Right forelimb (tissue), 1 donor: ENCODE measurements at places on chromosomes 2 and 18.

DNA sequence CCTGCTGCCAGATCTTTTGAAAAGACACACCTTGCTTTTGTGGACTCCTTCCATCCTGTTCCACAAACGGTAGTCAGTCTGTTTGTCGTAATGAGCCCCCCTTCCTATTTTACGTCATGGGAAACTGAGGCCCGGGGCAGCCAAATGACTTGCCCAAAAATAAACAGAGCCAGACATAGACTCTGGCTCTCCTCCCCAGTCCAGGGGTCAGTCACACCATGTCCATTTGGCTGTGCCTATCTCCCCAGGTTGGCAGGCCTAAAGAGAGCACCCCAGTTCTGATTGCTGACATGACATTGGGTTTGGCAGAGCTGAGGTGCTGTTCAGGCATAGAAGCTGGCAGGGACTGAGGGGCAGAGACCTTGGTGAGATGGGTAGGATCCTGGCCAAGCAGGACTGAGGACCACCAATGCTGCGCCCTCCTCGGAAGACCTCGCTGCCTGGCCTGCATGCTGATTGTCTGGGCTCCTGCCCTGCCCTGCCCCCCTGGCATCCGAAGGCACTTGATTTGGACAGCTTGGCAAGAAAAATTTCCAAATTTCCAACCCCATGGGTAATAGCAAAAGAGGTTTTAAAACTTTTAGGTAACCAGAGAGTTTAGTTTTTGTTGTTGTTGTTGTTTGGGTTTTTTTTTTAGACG lies 335.4 kb downstream of the DYSF start:
- peak; percentile 42 for DNase-seq

DNA sequence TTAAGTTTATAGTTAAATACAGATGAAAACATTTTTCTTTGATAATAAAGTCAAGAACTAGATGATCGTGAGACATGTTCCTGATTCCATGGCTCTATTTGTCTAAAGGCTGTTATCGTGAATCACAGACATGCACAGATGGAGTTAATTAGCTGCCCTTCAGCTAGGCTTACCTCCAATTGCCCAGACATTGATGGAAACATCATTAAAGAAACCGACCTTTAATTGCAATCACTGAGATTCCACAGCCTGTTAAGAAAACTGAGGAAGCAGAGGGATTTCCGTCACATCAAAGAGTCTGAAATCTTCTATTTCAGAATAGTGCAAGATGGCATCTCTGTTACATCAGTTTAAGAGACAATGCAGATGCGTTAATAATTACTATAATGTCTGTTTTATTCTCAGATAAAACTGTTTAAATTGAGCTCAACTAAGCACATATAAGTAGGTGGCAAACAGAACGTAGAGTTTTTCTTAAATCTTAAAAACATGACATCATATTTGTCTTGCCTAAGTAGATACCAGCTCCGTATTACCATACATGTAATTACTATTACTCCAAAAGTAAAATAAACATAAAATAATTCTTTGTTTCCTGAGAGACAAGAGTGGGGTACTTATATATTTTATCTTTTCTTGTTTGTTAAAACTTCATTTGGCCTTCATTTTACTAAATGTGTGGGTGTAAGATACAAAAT lies 23.9 kb upstream of the CRACDL start:
- DNase-seq: no peak

- no peak for DNase-seq
Observed at GRCh38 chr18:26650310-26651268, 102.2 kb upstream of the KCTD1 start.

DNA sequence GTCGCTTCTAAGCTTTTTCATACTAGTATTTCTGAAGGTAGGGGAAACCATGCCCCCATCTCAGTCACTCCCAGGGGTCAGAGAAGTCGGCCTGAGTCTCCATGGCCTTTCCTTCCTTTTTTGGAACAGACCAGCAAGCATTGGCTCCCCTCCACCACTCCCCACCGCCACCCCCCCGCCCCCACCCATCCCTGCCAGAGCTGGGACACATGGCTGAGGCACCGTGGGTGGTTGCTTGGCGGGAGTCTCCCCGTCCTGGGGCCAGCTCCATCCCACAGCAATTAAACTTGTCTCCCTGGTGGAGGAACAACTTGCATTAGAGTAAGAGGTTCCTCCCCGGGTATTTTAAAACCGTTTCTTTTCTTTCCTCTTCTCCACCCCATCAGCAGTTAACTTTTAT lies 100.8 kb upstream of the TFPI start:
- DNase-seq: no peak

DNA sequence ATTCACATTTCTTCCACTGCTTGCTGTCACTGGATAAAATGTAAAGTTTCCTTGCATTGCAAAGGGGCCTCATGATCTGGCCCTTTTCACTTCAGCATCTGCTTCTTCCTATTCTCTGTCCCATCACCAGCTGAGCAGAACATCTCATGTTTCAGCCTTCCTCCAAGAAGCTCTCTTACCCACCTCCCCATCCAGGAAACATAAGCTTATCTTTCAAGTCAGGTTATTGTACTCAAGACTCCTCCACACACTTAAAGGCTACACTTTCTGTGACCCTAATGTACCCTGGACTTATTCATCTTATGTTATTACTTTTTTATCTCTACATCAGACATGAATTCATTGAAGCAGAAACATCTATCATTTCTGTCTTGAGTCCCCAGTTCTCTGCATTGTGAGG lies 230.5 kb downstream of the PMAIP1 start:
- no peak for DNase-seq

- DNase-seq: no peak
Observed at GRCh38 chr18:44758861-44759631, 78.4 kb downstream of the SETBP1 start.

GRCh38 chr2:237866101-237866621 lies 6.7 kb downstream of the RAMP1 start:
- DNase-seq: peak; percentile 21

GRCh38 chr18:23563377-23564043 lies 22.8 kb downstream of the NPC1 start:
- no peak for DNase-seq

GRCh38 chr2:145292166-145292565 lies 772.2 kb upstream of the ZEB2 start:
- DNase-seq: no peak

DNA sequence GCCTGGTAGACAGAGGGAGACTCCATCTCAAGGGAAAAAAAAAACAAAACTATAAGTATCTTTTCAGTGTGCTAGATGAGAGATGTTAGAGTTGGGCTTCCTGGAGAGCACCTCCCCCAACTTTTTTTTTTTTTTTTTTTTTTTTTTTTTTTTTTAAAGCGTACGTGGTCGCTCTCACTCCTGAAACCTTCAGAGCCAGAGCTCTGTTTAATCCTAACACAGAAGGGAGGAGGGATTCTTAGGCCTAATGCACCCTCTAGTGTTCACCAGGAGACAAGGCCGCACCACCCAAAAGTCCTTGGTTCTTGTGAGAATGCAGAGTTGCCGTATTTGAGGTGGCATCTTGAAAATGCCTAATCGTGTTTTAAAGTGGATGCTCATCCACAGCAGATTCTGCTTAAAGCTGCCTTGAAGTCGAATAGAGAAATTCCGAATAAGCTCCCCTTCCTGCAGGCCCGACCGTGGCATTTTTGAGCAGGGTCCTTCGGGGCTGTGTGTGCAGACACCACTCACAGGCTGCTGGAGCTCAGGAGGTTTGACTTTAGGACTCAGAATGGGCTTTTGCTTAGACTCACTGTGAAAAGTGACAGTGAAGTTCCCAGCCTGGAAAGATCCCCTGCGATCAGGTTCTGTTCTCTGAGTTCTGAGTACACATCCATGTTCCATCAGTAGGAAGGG lies 252.6 kb downstream of the AGAP1 start:
- DNase-seq: peak; percentile 75

DNA sequence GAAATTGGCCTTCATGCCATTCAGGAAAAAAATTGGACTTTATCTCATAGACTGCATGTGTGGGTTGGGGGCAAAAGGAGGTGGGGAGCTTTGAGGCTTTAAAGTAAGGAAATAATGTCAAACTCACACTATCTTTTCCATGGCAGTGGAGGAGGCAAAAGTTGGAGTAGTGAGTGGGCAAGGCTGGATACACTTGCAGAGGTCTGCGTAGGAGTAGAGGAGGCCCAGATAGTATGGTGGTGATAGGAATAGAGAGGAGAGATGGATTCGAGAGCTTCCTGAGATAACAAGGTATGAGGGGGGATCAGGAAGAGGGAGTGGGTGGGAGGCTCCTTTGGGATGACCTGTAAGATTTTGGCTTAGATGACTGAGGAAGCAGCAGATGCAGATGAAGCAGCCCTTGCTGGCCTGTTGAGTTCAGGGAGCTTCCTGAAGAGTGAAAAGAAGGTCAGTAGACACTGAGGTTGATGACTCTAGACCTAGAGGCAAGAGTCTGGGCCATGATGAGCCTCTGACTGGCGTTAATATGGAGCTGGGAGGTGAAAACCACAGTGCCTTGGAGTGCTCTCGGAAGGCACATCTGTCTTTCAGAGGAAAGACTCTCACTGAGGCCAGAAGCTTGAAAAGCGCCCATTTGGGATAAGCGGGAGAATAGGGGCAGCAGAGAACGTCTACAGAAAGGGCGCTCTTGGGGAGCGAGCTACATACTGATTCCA lies 5.8 kb downstream of the UNC50 start:
- DNase-seq: no peak

DNA sequence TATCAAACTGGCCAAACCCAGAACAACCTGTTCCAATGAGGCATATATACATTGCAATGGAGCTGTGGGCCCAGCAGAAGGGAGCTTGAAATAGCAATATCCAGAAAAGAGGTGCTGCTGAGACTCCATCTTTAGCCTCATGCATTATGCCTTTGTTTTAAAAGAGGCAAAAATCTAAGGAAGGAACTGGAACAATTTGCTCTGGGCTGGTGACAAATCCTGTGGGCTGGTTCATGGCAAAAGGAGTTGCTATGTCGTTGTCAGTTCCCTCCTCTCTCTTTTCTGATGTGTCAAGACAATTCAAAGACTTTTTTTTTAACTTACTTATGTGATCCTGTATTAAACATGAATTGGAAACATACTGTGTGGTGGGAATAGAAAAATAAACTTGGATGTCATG lies 124.2 kb upstream of the FSHR start:
- no peak for DNase-seq

- DNase-seq: no peak
Observed at GRCh38 chr18:63182310-63182772, 137.2 kb downstream of the BCL2 start.

GRCh38 chr2:80529466-80530165 lies 225.1 kb upstream of the LRRTM1 start:
- no peak for DNase-seq

DNA sequence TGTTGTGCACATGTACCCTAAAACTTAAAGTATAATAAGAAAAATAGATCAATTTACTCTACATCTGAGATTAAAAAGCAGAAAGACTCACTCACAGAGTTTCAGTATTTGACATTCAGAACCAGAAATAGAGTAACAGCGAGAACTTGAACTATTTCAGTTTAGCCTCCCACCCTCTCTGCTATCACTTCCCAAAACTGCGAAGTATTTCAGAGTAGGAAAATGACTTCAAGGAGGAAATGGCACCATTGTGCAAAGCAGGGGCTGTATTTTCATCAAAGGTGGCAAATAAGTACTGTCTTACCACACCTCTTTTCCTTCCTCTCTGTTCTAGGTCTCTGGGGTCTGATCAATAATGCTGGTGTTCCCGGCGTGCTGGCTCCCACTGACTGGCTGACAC lies 13.6 kb downstream of the DHRS9 start:
- DNase-seq: no peak

DNA sequence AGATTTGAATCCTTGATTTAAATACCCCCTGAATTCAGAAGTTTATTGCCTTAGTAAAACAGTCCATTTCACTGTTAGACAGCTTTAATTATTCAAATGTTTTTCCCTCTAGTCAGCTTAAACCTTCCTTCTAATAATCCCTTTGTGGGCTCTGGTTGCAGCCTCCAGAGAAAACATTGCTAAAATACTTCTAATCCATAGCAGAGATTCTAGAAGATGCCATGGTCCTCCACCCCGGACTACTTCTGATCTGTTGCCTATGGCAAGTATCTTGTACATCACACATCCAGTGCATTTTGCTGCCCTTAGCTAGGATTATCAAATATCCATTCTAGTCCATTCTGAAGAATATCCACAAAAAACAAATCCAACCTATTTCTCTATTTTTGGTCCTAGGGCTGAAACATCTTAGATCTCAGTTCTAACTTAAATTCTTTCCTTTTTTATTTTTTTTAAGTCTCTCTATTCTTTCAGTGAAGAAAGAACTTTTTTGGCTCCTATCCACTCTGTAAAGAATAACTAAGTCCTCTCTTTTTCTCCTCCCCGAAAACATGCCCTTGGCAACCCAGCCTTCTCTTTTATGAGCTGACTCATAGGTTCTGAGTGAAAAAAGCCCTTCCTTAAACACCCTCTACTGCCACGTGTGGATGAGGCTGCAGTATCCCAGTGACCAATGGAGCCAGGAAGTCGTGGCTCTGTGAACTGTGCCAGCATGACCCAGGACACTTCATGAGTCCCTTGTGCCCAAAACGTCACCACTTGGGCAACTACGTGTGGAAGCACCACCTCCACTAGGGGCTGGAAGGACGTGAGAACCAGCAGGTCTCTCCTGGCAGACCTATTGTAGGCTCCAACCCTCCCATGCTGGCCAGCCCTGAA lies 349.8 kb downstream of the TNS1 start:
- peak; percentile 44 for DNase-seq

DNA sequence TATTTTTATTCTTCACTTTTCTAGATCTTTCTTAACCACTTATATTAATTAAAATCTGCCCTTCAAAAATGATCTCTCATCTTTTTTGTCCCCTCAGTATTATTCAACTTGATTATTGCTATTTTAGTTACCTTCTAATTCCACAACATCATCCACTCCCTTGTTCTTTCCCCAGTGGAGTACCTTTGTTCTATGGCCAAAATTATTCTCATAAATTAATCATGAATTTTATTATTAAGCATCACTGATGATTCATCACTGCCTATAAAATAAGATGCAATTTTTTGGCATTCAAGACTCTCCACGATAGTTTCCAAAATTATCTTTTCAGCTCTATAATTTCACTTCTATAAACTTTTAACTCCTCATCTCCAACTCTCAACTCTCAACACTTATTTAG lies 505.7 kb downstream of the SPAG16 start:
- DNase-seq: no peak

GRCh38 chr2:50388324-50388723 lies 643.6 kb downstream of the NRXN1 start:
- DNase-seq: no peak

DNA sequence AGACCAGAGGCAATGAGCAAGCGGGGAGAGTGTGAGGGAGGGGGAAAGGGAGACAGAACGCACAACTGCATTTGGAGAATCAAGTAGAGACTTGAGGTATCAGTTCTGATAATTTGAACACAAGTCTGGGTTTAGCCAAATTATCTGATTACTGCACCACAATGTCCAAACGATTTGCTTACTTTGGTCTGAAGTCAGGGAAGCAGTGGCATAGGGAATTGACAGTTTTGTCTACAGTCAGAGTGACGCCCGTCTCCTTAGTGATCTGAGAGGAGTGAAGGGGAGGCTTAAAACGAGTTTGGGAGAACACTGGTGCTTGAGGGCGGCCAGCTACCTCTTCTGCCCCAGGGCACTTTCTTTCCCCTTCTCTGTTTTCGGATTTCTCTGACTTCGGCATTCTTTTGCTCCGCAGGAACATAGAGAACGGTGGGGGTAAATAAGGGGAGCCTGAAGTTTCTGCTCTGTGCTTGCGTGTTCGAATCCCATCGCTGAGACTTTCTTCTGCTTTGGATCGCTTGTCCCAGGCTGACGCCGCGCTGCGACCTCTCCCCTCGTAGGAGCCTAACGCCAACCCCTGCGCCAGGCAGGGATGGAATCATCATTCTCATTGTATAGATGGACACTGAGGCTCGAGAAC lies 2.9 kb upstream of the DLX2 start:
- no peak for DNase-seq
